ENCODE measurements at places on chromosomes 1 and 21. TPM values are rescaled to one million over a fixed set of nuclear protein-coding genes. Genes with fewer than 3 reads are reported as not detected.

The SPATA45 gene
- total RNA-seq: not detected

The SLC25A34 gene
- 0.48 TPM for total RNA-seq

The FCMR gene
- 4.8 TPM for total RNA-seq

The GJA4 gene
- not detected for total RNA-seq

The RPE65 gene
- total RNA-seq: not detected

The S100A16 gene
- 478 TPM for total RNA-seq

The GNB1 gene
- total RNA-seq: 213 TPM

The LCE1C gene
- total RNA-seq: not detected

The EXTL2 gene
- total RNA-seq: 10.1 TPM

The DEPDC1 gene
- total RNA-seq: 14.9 TPM

Data from A549 treated with ZK216348 at 1 μM for 4 hours (cell line).